CD4-positive, alpha-beta T cell treated with Interleukin-15 for 1 hour (primary cell): ENCODE measurements at places on chromosomes 4 and X.

DNA sequence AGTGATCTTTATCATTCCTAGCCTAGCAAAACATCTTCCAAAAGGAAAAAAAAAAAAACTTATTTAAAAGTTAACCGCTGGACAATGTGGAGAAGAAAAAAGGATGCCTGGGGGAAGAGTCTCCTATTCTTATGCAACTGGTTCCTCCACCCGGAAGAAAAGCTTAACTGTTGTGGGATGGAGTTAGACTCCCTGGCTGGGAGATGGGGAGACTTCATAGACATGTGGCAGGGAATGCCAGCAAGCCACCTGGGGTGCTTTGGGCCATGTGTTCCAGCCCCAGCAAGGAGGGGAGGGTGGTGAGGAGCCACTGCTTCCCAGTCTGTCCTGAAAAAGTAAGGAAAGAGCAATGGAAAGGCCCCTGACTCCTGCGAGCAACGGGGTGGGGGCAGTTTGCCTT lies 119.4 kb upstream of the SPIN4 start:
- no peak for DNase-seq

- no peak for DNase-seq
These were observed 16.1 kb upstream of the TBC1D14 start for GRCh38 chr4:6893449-6894085.

- no peak for DNase-seq
These were observed 194.9 kb upstream of the RPS6KA3 start for GRCh38 chrX:20461576-20461975.

DNA sequence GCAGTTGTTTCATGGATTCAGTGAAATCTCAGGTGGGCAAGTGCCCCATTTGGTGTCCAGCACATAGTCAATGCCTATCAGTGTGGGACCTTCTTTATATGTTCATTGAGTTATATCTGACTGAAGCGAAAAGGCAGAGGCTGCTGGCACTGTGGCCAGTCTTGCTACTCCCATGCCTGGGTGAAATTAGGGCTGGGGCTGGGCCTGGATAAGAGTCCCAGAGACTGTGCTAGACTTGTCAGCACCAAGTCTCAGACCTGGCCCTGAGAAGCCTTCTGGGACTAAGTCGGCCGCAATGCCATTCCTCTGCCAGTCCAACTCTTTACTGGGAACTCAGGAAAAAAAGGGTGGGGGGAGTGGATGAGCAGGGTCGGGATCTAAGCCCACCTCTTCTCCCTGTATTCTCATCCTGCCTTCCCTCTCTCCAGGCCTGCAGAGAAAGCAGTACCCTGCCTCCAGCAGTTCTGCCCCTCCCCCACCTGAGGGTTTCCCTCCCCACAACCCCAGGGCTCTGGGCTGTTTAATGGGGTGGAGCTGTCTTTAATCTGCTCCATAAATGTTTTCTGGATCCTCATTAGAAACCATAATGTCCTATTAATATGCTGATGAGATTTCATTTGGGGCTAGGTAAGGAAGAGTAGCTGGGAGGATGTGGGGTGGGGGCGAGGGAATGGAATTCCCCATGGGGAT lies 153.5 kb upstream of the PJA1 start:
- DNase-seq, result no peak

- DNase-seq, result no peak
These were observed 230.2 kb downstream of the EVC2 start for GRCh38 chr4:5478169-5478568.

GRCh38 chr4:139674875-139675550 lies 9.4 kb downstream of the MGST2 start:
- DNase-seq, result no peak

- DNase-seq, result no peak
These were observed 64.9 kb downstream of the NLGN4X start for GRCh38 chrX:6163721-6164120.

DNA sequence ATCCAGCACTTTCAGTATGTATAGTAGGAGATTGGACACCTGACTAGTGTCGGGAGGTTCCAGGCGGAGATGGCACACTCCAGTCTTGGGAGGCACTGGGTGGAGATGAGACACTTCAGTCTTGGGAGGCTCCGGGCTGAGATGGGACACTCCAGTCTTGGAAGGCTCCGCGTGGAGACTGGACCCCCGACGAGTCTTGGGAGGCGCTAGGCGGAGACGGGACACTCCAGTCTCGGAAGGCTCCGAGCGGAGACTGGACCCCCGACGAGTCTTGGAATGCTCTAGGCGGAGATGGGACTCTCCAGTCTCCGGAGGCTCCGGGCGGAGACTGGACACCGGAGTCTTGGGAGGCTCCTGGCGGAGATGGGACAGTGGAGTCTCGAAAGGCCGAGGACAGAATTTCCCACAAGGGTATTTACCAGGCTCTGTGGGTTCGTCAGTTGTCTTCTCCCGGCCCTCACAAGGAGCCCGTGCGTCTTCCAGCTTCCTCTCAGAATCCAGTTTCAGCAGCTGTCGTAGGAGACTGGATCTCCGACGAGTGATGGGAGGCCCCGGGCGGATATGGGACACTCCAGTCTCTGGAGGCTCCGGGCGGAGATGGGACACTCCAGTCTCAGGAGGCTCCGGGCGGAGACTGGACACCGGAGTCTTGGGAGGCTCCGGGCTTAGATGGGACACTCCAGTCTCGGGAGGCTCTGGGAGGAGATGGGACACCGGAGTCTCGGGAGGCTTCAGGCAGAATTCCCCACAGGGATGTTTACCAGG lies 952 bp downstream of the FAM47A start:
- no peak for DNase-seq
